IMR-90 (cell line): ENCODE measurements at places on chromosomes 3 and 15. TPM values are rescaled to one million over a fixed set of nuclear protein-coding genes. Genes with fewer than 3 reads are reported as not detected.

- no peak for DNase-seq
Measured at GRCh38 chr3:56357266-56357665, 111.0 kb downstream of the ERC2 start.

DNA sequence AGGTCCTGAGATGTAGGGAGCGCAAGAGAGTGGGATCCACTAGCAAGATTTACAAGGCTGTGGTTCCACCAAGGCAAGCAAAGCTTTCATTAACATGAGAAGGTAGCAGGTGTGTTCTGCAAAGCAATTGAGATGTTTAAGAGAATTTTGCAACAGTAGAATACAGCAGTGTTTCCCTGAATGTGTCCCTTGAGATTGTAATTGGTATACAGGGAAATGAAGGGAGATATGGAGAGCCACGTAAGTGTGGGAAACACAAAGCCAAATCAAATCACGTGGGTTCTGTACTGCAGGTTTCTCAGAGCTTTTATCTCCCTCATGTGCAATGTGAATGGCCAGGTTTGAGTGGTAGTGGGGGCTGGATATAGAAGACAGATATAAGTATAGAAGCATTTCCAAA, 67.3 kb downstream of the ATG7 start:
- DNase-seq: no peak

DNA sequence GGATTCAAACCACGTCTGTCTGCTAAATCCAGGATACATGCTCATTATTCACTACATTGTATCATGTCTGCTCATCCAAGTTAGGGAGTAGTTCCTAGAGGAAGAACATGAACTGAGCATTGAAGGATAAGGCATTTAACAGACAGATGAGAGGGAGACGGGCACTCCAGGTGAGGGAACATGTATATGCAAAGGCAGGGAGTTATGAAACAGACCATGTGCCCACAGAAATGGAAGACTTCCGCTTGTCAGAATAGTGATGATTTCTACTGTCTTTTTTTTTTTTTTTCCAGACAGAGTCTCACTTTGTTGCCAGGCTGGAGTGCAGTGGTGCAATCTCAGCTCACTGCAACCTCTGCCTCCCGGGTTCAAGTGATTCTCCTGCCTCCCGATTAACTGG, 5.0 kb upstream of the NDUFAF1 start:
- DNase-seq: no peak

GRCh38 chr15:101161656-101162055, 90.2 kb downstream of the CHSY1 start:
- no peak for DNase-seq

DNA sequence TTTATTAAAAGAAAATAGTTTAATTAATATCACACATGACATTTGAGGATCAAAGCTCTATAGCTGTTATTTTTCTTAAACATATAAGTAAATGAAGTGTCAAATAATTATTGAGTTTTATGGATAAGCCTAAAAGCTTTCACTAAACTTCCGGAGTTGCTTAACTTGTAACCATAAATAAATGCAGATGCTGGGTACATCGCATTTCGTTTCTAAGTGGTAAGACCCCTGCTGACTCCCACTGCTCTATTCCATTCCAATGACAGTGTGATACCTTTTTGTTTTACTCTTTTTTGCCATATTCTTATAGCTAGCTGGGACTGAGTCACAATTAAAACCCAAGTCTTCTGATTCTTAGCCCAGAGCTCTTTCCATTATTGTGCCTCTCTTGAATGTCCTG, 411.1 kb downstream of the SOX2 start:
- DNase-seq: no peak

The MESP2 gene
- 0.18 and 0.28 TPM in 2 replicates for total RNA-seq

DNA sequence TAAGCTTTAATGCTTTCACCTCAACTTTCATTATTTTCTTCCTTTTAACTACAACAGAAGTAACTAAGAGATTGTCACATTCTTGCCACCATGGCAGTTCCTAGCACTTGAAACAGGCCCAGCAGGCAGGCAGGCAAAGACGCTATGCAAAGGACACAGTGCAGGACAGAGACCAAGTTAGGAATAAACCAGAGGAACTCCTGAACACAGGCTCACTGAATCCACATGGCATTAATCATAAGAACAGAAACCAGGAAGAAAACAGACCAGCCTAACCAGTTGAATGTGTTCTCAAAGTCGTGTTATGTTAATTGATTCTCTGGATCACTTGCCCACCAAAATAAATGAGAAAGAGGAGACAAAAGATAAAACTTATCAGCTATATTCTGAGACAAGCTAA, 397.6 kb downstream of the TBL1XR1 start:
- DNase-seq: no peak

The ARRDC4 gene
- 9.1 and 10.6 TPM in 2 replicates for total RNA-seq

DNA sequence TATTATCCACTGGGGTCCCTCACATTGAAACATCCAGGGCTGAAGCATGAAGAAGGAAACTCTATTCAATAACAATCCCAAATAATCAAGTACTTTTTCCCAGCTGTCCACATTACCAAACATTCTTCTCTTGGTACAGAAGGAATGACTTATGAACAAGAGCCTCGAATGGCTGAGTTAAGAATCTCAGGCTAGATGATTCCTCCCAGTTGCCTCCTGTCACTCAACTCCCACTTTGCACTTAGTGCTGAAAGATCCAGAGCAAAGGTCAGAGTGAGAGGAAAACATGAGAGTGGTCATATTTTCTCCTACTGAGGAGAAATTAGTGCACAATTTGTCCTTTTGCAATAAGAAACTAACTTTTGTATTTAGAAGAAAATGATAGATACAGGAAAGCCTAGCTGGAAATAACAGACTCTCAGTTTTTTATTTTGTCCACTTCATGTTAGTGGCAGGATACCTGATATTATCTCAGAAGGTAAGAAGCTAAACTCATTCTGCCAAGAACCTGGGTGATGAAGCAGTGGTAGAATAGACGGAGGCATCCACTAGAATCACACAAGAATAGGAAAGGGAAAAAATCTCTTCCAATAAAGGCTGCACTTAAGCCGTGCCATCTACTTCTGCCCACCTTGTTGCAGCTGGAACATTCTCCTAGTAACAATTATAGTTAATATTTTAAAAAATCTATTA, 46.2 kb downstream of the GADL1 start:
- DNase-seq: no peak

The FOXL2 gene
- not detected in 2 replicates for total RNA-seq

DNA sequence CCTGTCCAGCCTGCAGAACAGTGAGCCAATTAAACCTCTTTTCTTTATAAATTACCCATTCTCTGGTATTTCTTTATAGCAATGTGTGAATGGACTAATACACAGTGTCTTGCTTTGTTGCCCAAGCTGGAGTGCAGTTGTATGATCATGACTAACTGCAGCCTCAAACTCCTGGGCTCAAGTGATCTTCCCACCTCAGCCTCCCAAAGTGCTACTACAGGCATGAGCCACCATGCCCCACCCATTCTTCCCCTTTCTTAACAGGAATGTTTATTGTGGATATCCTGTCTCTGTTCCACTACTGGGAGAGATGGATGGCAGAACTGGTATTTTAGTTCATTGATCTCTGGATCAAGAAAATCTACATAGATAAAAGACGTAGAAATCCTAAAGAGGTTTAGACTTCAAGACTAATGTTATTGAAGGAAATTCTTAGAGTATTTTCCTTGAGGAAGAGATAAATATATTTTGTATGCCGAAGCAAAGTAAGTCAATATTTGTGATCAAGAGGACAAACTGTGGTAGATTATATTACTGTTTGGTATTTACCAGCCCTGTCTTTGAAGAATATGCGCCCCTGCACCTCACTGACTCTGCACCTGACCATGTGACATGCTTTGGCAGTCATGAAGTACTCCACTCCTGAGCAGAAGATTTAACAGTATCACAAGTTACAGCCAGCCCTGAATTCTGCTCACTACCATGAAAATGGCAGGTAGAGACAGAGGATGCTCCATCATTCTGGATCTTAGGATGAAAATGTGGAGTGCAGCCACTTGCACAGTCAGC, 42.9 kb downstream of the UACA start:
- no peak for DNase-seq

DNA sequence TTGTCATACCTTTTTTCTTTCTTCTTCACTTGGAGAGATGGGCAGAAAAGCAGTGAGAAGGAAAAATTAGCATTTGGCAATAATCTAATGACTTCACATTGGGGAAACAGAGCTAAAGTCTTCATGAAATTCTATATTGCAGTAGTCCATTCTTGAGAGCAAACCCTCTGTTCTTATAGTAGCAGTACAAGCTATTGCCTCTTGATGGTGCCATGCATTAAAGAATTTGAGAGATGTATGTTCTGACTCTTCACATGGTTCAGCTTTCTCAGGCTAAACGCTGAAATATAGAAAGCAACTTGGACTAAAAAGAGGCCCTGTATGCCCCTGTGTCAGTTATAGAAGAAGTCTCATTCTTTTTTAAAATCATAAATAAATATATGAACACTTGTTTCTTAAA, 36.0 kb downstream of the PHLDB2 start:
- DNase-seq: peak; percentile 76

- no peak for DNase-seq
Measured at GRCh38 chr15:25327686-25328085, 111.1 kb downstream of the UBE3A start.

DNA sequence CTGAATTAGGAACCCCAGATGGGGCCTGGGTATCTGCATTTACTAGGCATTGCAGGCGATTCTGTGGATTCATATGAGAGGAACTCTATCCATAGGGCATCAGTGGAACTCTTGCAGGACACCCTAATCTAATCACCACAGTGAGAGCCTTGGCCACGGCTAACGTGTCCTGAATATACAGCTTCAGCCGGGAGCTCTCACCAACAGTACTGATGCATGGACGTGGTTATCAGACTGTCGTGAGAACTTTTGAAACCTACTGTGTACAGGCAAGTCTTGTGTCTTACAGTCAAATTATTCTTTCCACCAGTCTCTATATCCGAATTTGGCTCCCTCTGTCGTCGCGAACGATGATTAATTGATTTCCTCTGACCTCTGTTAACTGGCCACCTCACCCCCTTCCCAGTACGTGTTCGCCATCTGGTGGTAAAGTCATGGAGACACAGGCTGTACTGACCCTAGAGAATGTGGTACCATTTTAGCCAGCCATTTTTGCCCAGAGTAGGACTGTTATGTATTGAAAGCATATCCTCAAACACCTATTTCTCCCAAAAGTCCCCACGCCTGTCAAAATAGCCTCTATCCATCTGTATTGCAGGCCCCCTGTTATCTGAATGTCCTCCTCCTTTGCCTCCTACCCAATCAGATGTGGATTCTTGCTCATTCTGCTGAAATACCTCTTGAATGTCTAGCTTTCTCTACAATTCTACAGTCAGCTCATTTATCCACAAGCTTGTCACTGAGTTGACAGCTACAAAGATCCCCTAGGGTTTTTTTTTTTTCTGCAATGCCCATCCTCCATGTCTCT, 39.7 kb downstream of the GLDN start:
- peak; percentile 64 for DNase-seq

- DNase-seq: peak; percentile 10
Measured at GRCh38 chr15:89243046-89243690, 611 bp upstream of the FANCI start.

- DNase-seq: no peak
Measured at GRCh38 chr3:105959851-105960250, 91.0 kb upstream of the CBLB start.

GRCh38 chr3:143239031-143239430, 119.5 kb downstream of the CHST2 start:
- peak; percentile 20 for DNase-seq

- DNase-seq: no peak
Measured at GRCh38 chr3:145118303-145118702, 1042.7 kb downstream of the PLOD2 start.

- DNase-seq: peak; percentile 72
Measured at GRCh38 chr3:189773056-189773455, 141.9 kb downstream of the TP63 start.

The SETMAR gene
- total RNA-seq: 17.8 and 18.1 TPM in 2 replicates

- no peak for DNase-seq
Measured at GRCh38 chr3:185971579-185971978, 33.8 kb upstream of the TRA2B start.

GRCh38 chr15:51736069-51736468, 1.4 kb downstream of the LYSMD2 start:
- no peak for DNase-seq

The C3orf20 gene
- not detected in 2 replicates for total RNA-seq
